ENCODE measurements at places on chromosomes 12 and 14. TPM values are rescaled to one million over a fixed set of nuclear protein-coding genes. Genes with fewer than 3 reads are reported as not detected.

DNA sequence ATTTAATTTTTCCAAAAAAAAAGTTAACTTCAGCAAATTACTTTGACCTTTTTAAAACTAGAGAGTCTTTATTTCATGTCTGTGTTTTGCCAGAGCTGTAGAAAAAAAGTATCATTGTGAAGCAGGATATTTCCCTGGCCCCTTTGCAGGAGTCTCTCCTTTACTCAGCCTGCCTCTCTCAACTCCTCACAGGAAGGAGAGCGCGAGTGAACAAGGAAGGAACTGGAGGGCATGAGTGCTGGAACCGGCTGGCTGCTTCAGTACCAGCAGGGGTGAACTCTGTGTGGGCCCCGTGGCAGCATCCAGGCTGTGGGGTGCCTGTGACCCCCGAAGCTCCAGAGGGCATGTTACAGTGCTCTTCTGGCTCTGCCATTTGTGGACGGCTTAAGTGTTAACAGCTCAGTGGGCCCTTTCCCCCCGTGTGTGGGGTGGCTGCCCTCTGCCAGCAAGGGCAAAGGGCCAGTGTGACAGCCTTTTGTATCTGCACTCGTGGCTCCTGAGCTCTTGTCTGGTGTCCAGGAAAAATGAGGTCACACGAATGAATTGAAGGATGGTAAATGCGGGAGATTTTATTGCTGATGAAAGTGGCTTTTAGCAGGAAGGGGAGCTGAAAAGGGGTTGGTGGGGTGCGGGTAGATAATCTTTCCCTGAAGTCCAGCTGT lies 76.6 kb upstream of the KCNH3 start:
- no peak for DNase-seq

DNA sequence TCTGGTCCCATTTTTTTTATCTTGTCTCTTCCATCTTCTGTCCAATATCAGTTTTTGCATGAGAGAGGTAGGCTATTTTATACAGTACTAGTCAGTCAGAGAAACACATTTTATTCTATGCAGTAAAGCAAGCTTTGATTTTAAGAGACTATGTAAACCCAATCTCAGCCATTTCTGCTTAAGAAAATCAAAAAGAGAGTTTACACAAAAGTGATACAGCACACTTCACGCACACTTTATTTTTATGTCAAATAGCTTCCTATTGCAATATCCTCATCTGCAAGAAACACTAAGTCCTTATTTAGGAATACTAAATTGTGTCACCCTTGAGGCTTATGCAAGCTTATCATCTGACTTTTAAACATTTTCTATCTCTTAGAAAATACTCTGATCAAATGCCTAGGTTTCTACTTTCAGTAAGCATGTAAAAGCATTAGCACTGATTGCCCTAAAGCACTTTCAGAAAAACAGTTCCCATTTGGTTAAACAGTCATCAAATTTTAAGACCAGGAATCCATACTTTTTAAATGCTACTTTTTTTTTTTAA lies 78.3 kb downstream of the MED13L start:
- DNase-seq: no peak

GRCh38 chr12:124499898-124500244 lies 67.5 kb downstream of the NCOR2 start:
- DNase-seq: no peak

DNA sequence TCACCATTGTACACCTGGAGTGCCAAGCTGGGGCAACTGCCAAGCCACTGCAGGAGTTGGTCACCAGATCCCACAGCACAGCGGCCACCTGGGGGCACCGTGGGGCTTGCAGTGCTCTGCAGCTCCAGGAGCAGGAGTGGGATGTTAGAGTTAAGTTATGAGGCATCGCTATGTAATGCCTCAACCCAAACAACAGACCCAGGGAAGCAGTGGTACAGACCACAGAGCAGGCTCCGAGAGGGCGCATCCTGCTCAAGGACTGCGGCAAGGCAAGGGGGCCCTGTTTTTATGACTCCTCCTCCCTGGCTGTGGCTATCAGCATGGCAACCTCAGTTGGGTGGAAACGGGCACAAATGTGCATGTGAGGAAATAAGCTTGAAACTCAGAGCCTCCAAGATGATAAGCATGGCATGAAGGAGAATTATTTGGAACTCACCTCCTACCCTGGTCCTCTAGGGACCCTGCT lies 63.1 kb downstream of the ARL6IP4 start:
- peak; percentile 75 for DNase-seq

DNA sequence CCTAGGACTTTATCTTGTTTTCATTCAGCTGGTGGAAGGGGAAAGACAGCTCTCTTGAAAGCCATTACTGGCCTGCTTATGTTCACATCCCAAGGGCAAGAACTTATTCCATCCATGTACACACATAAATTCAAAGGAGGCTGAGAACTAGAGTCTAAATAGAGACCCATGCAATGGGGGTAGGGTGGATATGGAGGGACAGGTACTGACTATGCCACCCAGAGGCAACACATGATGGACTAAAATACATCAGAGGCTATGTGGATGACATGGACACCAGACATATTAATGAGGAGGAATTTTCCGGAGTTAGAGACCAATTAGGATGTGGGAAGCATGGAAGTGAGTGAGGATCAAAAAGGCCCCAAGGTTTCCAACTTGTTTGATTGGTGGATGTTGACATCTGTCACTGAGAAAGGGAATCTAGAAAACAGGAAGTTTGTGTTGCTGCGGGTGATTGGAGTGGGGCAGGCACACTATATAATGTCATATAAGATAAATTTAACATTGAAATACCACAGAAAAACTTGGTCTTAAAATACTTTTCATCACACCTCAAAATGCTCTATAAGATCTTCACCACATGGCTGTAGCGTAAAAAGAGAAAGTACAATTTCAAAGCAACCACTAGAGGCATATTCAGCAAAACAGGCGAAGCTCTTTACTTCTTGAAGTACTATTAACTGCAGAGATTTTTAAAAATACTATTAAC lies 130.4 kb downstream of the GRIP1 start:
- DNase-seq: no peak

GRCh38 chr14:21846227-21846885 lies 172.7 kb upstream of the OR4E1 start:
- peak; percentile 68 for DNase-seq

- DNase-seq: no peak
Measured at GRCh38 chr12:77089686-77090220, 24.4 kb upstream of the E2F7 start.

DNA sequence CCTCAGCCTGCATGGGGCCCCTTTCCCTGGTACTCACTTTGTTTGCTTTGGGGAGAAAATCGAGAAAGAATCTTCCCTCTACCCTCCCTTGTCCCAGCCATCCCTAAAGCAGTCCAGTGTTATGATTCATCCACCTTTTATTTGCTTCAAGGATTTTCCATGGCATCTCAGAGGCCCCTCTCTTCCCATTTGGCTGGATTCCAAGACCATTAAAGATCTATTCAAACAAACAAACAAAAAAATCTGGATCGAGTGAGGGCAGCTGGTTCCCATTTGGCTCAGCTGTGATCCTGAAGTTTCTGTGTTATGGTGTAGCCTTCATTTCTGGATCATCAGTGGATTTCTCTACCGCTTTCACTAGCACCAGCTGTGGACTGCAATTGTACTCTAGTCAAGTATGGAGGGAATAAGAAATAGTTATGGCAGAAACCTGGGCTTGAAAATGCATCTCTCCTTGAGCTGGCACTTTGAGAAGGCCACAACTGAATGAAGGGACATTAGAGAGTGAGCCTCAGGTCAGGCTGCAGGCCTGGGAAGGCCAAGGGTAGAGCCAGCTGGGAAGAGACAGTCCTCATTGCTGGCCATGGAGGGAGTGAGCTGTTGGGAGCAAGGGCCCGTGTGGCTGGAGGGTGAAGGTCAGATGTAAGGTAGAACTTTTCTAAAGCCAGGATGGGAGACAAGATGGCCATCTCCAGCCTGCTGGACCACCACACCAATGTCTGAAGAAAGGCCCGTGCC lies 13.7 kb downstream of the KRT71 start:
- no peak for DNase-seq

DNA sequence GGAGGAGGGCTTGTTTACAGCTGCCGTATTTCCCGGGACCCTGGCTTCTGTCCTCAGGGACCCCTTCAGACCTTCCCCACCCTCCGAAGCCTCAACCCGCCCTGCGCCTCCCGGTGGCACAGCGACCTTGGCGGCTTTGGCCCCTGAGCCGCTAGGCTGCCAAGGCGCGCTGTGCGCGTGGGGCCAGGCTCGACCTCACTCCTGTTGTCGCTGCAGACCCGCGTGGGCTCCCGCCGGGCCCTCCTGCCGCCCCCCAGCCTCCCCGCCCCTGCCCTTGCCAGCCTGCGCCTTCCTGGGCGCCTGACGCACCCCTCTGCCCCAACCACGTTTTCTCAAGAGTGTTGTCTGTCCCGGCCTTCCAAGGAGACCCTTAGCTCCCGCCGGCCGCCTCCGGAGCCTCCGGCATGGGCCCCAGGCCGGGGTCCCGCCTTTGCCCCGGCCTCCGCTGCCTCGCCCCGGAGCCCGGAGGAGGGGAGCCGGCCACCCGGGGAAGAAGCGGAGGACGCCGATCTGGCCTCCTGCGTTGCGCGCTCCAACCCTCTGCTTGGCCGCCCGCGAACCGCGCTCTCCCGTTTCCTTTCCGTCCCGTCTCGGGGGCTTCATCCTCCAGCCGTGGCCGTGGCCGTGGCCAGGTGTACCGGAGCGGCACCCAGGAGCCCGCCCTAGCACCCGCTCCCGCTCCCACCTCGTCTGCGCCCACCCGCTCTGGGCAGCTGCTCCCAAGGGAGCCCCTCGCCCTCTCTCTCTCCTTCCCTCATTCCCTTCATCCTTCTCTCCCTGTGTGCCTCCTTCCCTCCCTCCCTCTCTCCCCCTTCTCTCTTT lies 19.9 kb downstream of the PPP2R5C start:
- peak; percentile 24 for DNase-seq

DNA sequence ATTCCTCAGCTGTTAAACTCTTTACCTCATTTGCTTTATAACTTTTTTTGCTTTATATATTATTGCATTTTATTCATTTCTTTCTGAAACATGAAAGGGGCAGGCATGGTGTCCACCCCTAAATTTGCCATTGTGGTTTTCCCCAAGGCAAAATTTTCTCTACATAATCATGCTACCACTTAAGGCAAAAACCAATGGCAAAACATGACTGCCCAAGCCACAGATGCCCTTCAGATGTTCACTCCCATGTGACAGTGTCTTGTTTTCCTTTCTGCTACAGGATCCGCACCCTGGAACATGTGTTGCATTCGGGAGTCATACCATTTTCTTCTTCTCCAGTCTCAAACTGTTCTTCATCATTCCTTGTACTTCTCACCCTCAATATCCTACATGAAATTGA lies 28.3 kb downstream of the TTC5 start:
- DNase-seq: no peak

- DNase-seq: no peak
Measured at GRCh38 chr12:128911861-128912260, 58.6 kb downstream of the GLT1D1 start.

GRCh38 chr12:45969084-45969483 lies 21.3 kb downstream of the SCAF11 start:
- no peak for DNase-seq

DNA sequence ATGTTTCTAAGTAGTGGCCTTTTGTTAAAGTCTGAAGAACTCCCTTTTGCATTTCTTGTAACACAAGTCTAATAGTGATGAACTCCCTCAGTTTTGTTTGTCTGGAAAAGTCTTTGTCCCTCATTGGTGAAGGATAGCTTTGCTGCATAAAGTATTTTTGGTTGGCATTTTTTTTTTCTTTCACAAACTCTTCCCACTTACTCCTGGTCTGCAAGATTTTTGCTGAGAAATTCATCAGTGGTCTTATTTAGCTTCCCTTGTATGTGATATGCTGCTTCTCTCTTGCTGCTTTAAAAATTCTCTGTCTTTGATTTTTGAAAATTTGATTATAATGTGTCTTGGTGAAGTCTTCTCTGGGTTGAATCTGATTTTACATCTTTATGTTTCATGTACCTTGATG lies 22.7 kb downstream of the TRMT5 start:
- DNase-seq: no peak

- no peak for DNase-seq
Measured at GRCh38 chr12:41530441-41530840, 342.3 kb downstream of the PDZRN4 start.

DNA sequence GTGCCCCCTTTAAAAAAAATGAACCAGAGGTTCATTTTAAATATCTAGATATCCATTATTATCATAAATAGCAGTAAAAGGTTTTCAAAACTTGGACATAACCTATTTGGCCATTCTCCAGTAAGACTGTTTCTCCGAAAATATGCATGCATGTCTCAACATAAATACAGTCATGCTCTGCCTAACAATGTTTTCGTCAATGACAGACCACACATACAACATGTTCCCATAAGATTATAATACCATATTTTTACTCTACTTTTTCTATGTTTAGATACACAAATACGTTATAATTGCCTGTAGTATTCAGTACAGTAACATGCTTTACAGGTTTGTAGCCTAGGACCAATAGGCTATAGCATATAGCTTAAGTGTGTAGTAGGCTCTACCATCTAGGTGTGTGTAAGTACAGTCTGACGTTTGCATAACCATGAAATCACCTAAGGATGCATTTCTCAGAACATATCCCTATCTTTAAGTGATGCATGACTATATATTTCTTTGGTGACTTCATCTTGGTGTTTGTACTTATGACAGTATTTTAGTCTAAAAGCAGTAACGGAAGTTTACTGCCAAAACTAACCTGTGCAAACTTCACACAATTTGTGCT lies 3.2 kb downstream of the TMEM19 start:
- no peak for DNase-seq

GRCh38 chr14:51087031-51087441 lies 7.9 kb downstream of the TRIM9 start:
- DNase-seq: no peak

The SYNDIG1L gene
- total RNA-seq: not detected

The IL23A gene
- 19.8 TPM for total RNA-seq

The TEP1 gene
- total RNA-seq: 14.7 TPM

The SLC4A8 gene
- total RNA-seq: 2.9 TPM

The RACGAP1 gene
- total RNA-seq: 26.0 TPM

The RERGL gene
- total RNA-seq: not detected
